ENCODE measurements at places on chromosomes 13 and 19. TPM values are rescaled to one million over a fixed set of nuclear protein-coding genes. Genes with fewer than 3 reads are reported as not detected.

DNA sequence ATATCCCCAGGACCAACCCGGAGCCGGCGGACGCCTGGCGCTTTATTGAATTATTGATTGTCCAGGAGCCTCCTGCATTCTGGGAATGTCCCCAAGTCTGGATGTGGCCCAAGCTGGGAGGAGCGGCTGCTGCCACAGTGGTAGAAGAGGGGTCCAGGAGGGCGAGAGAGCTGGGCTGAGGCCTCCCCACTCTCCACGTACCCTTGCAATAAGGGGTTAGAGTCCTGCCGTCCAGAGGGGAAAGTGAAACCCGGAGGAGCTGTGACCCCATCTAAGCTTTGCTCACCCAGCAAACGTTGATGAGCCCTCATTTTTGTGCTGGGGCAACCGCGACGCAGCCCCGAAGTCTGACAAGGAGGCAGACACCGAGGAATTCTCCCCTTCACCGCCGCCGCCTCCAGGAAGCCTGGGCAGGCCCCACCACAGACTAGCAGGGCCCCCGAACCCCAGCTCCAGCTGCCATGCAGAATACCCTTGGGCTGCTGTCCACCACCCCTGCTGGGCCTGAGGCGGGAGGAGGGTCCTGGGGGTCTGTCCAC, 1.4 kb upstream of the C2CD4C start:
- DNase-seq: no peak

DNA sequence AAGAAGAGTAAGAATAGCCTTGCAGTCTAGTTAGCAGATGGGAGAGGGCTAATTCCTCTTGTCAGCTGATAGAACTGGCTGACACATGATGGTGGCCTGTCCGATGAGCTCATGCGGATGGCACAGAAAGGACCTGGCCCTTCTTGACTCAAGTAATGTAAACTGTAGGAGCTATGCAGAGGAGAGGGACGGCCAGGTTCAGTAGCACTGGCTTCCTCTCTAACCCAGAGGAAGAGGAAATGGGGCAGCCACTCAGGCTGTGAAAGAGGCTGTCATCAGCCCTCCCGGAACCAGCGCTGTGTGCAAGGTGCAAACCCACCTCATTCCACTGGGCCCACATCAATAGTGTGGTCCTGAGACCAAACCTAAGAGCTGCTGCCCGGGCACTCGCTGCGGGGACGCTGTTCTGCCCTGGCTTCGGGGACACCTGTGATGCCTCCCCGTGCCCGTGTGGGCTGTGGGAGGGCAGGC, 30.8 kb upstream of the USE1 start:
- DNase-seq: peak; percentile 65

DNA sequence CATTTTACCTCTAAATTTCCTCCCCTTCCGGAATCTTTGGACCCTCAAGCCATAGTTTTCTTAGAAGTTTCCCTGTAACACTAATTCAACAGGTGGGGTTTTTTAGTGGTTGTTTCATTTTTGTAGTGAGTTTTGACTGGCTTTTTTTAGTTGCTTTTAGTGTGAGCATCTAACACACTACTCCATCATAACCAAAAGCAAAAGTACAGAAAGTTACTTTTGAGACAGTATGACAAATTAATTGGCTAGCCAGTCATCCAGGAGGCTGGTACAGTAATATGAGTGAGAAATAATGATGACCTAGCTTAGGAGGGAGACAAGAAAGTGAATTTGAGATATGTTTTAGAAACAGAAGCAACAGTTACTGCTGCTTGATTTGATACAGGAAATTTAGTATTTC, 71.5 kb downstream of the DNAJC15 start:
- no peak for DNase-seq

DNA sequence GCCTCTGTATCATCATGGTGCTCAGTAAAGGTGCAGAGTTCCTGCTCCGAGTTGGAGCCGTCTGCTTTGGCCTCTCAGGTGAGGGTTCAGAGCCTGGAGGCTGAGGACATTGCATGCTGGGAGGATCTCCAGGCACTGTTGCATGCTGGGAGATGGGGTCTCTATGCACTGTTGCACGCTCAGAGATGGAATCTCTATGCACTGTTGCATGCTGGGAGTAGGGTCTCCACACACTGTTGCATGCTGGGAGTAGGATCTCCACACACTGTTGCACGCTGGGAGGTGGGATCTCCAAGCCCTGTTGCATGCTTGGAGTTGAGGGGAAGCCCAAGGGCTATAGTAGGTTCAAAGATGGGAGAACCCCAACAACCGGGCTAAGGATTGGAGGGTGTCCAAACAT, 8.3 kb downstream of the CACNG6 start:
- DNase-seq: no peak

DNA sequence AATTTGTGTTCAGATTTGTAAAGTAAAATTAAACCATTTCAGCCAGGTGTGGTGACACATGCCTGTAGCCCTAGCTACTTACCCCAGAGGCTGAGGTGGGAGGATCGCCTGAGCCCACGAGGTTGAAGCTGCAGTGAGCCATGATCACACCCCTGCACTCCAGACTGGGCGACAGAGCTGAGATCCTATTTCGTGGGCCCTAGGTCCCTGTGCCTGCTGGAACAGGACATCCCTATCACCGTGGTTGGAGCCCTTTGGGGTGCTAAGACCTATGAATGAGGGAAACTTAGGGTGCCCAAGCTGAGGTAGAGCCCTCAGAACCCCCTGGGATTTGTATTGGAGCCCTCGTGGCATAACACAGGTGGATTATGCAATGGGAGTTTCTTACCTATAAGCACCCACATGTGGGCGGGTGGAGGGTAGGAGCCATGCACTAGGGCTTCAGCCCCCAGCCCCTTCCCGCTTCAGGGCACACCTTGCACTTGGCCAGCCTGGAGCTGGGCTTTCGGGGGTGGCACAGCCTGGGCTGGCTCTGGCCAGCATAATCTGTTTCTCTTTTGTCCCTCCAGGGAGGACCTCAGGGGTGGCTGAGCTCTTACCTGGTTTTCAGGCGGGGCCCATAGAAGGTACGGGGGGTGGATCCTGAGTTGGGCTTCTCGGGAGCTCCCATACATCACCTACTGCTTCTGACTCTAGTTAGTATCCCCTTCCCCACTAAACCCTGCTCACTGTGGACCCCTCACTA, 7.2 kb upstream of the USF2 start:
- DNase-seq: no peak

DNA sequence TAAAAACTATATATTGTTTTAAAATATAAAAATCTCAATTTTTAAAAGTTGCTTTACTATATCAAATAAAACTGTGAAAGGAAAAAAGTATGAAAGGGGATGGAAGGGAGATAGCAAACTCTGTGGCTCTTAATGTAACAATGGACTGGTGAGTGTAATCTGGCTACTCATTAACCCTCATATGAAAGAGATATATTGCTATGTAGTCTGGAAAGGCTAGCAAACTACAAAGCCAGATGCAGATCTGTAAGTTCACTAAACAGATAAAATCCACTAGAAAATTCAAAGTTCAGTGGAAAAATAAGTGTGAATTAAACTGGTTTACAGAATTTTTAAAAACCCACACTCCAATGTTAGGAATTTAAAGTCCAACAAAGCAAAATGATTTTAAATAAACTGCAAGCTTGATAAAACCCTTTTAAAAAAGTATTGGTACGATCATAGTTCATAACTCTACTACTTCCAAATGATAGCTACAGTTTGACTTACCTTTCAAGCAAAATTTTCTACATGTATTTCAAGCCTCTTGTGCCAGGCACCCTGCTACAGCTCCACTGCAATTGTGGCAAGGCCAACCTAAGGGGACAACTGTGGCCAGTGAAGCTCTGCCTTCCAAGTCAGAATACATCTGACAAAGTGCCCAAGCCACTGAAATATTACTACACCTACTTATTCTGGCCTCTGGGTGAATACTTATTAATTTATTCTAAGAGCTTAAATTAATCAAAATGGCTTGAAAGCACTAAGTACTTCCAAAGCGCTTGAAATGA, 647 bp upstream of the ELF1 start:
- DNase-seq: no peak

GRCh38 chr13:113791226-113791625, 32.2 kb downstream of the TMEM255B start:
- DNase-seq: no peak

GRCh38 chr19:54335979-54336892, 2.7 kb downstream of the LILRA4 start:
- no peak for DNase-seq

DNA sequence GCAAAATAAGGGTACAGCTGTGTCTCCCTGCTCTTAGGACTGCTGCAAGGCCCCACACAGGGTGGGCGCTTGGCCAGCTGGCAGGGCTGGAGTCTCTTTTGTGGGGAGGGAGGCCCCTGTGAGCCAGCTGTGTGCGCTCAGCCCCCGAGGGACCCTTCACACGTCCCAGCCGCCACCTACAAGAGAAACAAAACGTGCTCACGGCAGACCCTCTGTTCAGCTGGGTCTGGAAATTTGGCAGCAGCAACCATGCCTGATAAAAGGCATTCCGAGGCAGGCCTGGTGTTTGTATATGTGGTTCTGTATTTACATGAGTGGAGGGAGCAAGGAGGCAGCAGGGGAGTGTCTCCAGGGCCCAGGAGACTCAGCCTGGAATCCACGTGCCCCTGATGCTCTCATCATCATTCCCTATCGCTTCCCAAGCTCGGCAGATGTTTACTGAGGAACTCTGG, 49.7 kb downstream of the CRTC1 start:
- no peak for DNase-seq

GRCh38 chr13:77291774-77292173, 35.1 kb downstream of the MYCBP2 start:
- DNase-seq: no peak

GRCh38 chr19:5057860-5058259, 88.9 kb downstream of the KDM4B start:
- no peak for DNase-seq

GRCh38 chr13:113969973-113970611, 3.8 kb downstream of the C13orf46 start:
- DNase-seq: no peak

GRCh38 chr13:90233933-90234672, 1113.4 kb upstream of the MIR17HG start:
- no peak for DNase-seq

- DNase-seq: no peak
Measured at GRCh38 chr13:73073050-73073449, 14.2 kb downstream of the KLF5 start.

DNA sequence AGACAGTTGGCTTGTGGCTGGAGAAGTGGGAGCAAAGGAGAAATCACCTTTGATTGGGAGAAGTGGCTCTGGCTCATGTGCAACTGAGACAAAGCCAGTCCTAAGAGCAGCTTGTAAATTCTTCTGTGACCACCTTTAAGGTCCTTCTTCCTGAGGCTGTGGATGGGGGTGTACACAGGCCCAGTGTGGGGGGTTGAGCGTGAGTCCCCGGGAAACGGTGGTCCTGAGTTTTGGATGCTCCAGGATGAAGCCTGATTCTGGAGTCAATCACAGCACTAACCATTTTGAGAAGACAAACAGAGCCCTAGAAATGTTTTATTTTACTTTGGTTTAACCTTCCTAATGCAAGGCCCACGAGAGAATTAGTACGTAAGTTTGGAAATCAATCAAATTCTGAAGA, 3.9 kb upstream of the CEBPA start:
- no peak for DNase-seq

DNA sequence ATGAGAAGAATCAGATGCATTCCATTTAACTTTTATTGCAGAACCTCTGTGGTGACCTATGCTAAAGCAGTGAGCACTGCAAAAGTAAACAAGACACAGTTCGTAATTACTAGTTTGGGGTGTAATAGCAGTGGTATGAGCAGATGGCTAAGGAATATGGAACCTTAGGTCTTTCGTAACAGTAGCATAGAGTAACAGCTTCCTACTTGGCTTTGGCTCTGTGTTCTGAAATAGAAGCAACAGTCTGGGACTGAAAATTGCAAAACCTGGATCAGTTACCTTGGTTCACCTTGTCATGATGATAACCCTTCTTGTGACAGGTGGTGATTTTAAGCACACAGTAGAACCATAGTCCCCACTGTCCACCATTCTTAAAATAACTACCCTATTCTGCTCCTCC, 303.4 kb downstream of the GPC6 start:
- no peak for DNase-seq

Gene TRAPPC5
- polyA plus RNA-seq: 414 TPM

Gene ZFR2
- polyA plus RNA-seq: not detected

Gene PPP1R13L
- 0.45 TPM for polyA plus RNA-seq

Gene KLK12
- polyA plus RNA-seq: not detected

Gene SMIM44
- not detected for polyA plus RNA-seq

Gene NCAN
- polyA plus RNA-seq: not detected

Gene ERICH6B
- polyA plus RNA-seq: not detected

Gene PINLYP
- polyA plus RNA-seq: 1.3 TPM

Gene DIRAS1
- polyA plus RNA-seq: 0.04 TPM

Gene CGB3
- polyA plus RNA-seq: not detected

Gene ZNF99
- not detected for polyA plus RNA-seq

Gene NDFIP2
- polyA plus RNA-seq: not detected

Gene FDX2
- polyA plus RNA-seq: 6.8 TPM

Gene ZNF575
- polyA plus RNA-seq: 0.79 TPM

Gene MAMSTR
- polyA plus RNA-seq: 0.13 TPM

Gene SLITRK1
- not detected for polyA plus RNA-seq

Gene SYNGR4
- not detected for polyA plus RNA-seq
